NCI-H1105 treated with DMSO at 0.1 percent for 48 hours (cell line): ENCODE measurements at places on chromosomes 7 and 10.

DNA sequence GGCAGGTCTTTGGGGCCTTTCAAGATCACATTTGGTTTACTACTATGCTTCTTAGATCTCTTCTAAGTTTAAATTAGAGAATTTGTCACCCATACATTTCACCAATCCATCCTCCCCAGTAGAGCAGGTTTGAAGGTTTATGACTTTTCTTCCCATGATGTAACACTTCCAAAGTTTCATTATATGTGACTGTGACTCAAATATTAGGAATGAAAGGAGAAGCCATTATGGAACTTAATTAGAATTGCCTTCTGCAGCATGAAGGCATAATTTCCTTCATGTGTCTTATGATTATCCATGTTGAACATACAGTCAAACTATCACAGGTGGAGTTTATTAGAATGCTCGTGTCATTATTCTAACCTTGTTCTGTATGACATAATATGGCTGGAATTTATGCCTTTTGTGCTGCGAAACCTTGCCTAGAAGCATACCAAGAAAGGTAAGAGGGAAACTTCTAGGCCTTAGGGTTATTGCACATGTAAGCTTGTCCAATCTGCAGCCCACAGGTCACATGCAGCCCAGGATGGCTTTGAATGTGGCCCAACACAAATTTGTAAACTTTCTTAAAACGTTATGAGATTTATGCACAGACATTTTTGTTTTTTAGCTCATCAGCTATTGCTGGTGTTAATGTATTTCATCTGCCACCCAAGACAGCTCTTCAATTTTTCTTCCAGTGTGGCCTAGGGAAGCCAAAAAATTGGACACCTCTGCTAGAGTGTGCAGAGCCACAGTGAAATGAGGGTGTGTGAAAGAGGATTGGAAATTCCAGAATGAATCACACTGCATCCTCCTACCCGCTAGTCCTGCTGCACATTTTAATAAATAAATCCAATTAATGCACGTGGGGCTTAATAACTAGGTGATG, 133.6 kb downstream of the TMEM26 start:
- DNase-seq = no peak

DNA sequence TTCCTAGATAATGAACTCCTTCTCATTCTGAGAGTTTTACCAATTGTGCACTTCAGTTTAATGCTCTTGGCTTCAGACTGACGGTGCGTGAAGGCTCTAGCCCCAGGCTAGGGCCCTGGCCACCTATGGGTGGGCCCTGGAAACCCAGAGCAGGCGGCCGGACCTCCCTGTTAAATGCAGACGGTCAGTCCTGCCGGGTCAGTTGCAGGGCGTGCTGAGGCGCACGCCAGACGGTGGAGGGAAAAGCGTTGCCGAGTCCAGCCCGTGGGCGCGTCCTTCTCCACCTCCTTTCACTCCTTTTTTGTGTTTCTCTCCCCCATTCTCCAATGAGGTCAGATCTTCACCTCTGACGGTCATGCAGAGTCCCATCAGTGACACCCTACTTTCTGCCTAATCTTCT, 2.3 kb downstream of the DPYSL4 start:
- no peak for DNase-seq

DNA sequence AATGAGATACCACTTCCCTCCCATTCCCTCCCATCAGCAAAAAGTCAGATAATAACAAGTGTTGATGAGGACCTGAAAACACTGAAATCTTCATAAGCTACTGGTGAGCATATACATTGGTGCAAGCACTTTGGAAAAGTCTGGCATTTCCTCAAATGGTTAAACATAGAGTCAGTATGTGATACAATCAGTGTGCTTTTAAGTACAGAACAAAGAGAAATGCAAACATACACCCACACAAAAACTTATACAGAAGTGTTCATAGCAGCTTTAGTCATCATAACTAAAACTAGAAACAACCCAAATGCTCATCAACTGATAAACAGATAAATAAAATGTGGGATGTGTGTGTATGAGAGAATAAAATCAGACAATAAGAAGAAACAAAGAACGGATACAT, 261.9 kb downstream of the ELMO1 start:
- DNase-seq = no peak

DNA sequence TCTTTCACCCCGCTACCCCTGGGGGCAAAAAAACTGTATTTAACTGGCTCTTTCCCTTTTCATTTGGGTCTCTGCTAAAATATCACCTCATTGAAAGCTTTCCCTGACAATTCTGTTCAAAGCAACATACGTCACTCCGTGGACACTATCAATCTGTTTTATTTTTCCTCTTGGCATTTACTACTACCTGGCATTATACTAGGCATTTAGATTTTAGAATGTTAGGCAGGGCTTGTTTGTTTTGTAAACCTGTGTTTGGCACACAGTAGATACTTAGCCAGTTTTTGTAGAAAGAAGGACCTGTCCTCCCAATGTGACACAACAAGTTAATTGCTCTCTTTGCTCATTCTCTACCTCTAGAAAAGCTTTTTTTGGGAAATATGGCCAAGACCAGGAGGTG, 26.5 kb upstream of the PDK4 start:
- no peak for DNase-seq

DNA sequence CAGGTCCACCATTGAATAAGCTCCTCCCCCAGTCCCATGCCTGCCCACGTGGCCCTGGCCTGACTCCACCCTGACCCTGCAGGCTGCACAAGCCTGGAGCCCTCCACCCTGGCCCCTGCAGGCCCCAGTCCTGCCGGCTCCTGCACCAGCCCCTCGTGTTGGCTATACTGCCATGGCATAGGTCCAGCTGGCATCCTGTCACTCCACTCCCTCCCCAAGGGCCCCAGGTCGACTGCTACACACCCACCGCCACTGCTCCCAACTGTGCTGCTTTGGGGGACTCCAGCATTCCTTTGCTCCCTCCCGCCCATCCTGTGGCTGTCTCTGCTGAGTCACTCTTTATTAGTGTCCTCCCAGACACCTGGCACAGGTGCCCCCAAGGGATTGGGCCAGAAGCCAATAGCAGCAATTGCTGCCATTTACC, 32.4 kb upstream of the HSPA12A start:
- DNase-seq = peak; percentile 43

- DNase-seq = no peak
These were observed 248.4 kb downstream of the WDR11 start for GRCh38 chr10:121099592-121099991.

DNA sequence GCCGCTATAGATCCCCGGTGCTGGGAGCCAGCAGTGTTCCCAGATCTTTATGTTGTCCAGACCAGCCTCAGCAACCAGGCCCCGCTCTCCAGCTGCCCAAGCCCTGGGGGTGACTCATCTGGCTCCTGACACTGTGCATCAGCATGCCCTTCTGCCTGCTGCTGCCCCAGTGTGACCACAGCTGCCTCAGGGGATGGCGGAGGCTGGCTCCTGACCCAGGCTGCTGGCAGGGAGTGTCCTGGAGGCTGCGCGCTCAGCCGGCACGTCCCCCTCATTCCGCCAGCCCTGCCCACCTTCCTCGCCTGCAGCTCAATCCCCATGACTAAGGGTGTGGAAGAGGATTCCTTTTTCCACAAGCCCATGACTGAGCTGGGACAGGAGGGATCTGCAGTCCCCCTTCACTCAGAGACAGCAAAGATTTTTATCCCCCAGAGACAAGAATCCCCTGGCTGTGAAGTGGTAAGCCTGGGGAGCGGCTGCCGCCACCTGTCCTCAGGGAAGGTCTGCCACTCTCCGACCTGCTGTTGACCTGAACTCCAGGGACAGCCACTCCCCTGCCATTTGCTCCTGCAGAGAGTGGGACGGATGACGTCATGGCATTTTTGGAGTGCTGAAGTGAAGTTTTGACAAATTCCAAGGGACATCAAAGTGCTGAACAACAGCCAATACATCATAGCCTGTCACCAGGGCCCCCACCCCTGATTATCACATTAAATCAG, 182.8 kb upstream of the BMPER start:
- DNase-seq = no peak

- no peak for DNase-seq
These were observed at the start of gene CPXM2 for GRCh38 chr10:123891144-123892071. Gene CPXM2 (minus strand): TSS chr10:123891807. CDS start chr10:123891659, 148 bp downstream.

DNA sequence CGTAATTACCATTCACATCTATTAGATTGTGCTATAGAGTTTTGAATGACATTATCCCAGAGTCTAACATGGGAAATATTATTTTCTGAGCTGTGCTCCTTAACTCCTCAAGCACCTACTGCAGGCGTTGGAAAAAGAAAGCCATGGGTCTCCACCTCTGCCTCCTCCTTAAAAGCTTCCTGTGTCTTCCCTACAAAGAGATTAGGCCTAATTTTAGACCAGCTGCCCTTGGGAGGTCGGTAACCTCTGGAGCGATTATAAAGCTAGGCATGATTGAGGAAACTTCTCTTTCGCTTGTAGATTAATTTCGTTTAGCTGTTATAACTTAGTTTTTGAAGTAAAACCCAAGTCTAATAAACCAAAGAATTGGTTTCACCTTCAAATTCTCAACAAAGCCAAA, 75.2 kb downstream of the PLXDC2 start:
- no peak for DNase-seq
